Activated T-cell treated with anti-CD3 and anti-CD28 coated beads, Interleukin-2, amount 50 U/mL, for 24 hours (primary cell): ENCODE measurements at places on chromosomes 13 and 19.

DNA sequence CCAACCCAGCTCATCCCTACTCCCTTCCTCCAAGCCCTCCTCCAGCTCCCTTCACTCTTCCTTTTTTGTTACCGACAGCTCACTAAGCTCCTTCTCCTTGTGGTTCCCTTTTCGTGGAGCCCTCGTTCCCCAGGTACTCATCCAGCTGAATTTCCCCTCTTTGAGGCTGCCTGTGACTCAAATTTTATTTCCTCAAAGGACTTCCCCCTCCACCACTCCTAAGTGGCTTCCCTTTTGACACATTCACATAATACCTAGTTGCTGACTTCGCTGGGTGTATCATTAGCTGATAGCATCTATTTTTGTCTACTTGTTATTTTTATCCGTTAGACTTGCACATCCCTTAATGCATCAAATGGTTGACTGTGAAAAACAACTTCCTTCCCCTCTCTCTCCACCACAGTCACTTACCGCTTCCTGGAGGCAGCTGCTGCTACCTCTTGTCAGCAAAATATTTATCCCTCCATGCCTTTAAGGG is 14.5 kb downstream of the FFAR2 start:
- DNase-seq, result no peak

- DNase-seq, result no peak
Observed at GRCh38 chr13:39538816-39539790, 63.9 kb downstream of the LHFPL6 start.

- peak; percentile 83 for DNase-seq
Observed at GRCh38 chr19:40806423-40807146, 7.6 kb downstream of the EGLN2 start.

- DNase-seq, result peak; percentile 74
Observed at GRCh38 chr19:33795370-33796163, 1.1 kb upstream of the KCTD15 start.

DNA sequence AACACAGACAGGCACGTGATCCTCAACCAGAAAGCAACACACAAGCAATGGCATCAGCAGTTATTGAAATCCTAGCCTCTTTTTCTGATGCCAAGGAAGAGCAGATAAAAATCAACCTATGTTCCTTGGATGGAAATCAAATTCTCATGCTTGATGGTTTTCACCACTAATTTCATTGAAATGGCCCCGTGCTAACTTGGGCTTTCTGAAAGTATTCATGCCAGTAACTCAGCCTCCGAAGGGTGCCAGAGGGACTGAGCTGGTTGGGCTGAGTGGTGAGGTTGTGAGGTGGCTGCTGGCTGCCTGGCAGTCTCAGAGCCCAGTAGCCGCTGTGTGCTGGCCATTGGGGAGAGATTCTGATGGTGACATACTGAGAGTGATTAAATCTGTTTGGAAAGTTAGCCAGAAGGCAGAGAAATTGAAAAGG is 309.3 kb downstream of the DCT start:
- no peak for DNase-seq

DNA sequence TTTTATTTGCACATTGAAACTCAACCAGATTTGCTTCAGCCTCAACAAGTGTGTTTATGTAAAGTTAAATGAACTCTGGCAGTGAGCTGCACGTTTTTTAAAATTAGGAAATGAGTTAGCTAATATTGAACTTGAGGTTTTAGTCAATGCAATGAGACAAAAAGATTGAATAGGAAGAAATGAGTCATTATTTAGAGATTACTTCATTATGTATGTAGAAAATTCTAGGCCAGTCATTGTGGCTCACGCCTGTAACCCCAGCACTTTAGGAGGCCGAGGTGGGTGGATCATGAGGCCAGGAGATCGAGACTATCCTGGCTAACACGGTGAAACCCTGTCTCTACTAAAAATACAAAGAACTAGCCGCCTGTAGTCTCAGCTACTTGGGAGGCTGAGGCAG is 22.8 kb upstream of the CD70 start:
- DNase-seq, result no peak

DNA sequence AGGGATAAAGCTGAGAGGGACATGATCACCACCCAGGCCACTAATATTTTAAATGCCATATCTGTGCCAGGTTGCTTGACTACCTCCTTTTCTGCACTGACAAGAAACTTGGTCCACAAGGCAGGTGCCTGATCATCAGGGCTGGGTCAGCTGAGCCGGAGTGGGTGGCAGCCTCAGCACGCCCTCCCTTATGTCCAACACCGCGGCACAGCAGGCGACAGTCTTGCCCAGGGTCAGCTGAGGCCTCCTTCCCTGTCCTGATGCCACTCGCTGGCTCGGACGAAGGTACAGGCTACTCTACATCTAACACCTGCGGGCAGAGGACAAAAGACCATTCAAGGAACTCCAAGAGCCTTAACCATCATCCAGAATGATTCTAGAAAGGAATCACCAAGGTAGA is 16.9 kb downstream of the ZC3H4 start:
- no peak for DNase-seq

- peak; percentile 54 for DNase-seq
Observed at GRCh38 chr19:11324079-11324661, 15.3 kb downstream of the RAB3D start.

GRCh38 chr13:79481685-79482052 is 714 bp downstream of the NDFIP2 start:
- peak; percentile 78 for DNase-seq

- no peak for DNase-seq
Observed at GRCh38 chr19:3698386-3698950, 1.8 kb downstream of the PIP5K1C start.

- DNase-seq, result no peak
Observed at GRCh38 chr19:8504171-8504570, 1.7 kb upstream of the PRAM1 start.

- DNase-seq, result peak; percentile 70
Observed at GRCh38 chr19:16587833-16588823, 15.9 kb upstream of the SLC35E1 start.

DNA sequence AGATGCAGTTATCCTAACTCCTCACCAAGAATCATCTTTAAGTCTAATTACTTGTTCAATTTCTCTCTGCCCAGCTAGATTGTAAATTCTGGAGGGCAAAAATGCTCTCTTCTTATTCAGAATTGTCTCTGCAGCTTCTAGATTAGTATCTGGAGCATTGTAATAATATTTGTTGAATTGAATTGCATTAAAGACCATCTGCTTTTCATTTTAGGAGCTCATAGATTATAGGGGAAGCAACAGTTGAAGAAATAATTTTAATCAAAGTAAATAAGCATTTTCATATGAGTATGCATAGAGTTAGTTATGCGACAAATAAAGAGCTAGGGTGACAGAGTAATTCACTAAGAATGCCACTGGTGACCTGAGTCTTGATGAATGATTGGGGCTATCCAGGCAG is 222.8 kb downstream of the SPRY2 start:
- no peak for DNase-seq

DNA sequence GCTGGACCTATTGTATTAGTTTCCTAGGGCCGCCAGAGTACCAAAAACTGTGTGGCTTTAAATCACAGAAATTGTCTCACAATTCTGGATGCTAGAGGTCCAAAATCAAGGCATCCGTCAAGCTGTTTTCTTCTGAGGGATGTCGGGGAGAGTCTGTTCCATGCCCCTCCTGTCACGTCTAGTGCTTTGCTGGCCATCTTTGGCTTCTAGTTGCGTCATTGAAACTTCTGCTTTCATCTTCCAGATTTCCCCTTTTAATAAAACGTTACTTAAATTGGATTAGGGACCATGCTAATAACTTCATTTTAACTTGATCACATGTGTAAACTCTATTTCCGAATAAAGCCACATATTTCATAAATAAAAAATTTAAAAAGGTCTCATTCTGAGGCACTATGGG is 47.5 kb downstream of the TRPM4 start:
- no peak for DNase-seq

- no peak for DNase-seq
Observed at GRCh38 chr19:42285541-42285941, 16.4 kb upstream of the PRR19 start.

DNA sequence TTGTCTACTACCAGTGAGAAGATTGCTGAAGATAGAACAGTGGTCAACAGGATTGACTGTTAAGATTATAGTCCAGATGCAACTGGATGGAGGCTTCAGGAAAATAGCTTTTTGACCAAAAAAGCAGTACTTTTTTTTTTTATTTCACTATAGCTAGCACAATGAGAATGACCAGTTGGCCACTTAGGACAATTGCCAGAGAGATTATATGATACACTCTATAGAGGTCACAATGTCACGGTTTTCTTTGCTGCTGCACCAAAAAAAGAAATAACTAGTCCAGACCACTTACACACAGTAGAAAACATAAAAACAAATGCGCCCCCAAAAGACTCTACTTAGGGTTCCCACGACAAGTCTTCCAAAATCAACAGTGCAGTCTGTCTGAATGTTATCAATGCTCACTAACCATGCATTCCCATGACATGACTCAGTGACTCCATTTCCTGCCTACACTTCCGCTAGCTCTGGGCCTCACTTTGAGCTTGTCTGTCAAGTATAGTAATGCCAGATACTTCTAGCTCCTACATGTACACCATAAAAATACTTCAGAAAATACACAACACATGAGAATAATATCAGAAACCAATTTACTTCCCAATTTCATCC is 209.1 kb upstream of the STARD13 start:
- DNase-seq, result no peak

GRCh38 chr13:102845289-102845629 is 573 bp upstream of the ERCC5 start:
- no peak for DNase-seq

- no peak for DNase-seq
Observed at GRCh38 chr13:95023405-95023804, 277.8 kb downstream of the ABCC4 start.

- DNase-seq, result no peak
Observed at GRCh38 chr13:65605396-65605795, 1624.7 kb downstream of the PCDH9 start.

GRCh38 chr13:61975001-61975400 is 559.4 kb upstream of the PCDH20 start:
- DNase-seq, result no peak

GRCh38 chr13:113746671-113747070 is 12.4 kb upstream of the TMEM255B start:
- no peak for DNase-seq

- no peak for DNase-seq
Observed at GRCh38 chr13:113792236-113792770, 33.3 kb downstream of the TMEM255B start.

GRCh38 chr13:113863524-113864272 is at the start of gene GAS6:
Gene GAS6, minus strand, starts transcription at chr13:113864076. Its CDS starts 156 bp downstream, at chr13:113863920.
- DNase-seq, result peak; percentile 52

DNA sequence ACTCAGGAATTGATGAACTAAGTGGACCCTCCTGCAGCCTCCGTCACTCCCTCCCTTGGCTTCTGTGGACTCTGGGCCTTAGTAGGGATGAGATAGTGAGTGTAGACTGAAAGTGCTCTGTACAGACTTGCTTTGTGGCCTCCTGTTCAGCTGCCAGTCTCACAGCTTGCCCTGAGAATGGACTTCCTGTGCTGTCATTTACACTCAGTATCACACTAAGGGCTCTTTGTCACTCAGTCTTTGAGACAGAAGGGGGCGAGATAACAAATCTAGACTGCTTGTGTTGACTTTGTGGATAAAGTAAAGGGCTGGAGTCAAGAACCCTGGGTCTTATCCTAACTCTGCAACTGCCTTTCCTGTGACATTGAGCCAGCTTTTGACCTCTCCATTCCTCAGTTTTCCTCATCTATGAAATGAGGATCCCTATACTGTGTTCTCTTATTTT is 21.0 kb upstream of the SPRY2 start:
- DNase-seq, result no peak

DNA sequence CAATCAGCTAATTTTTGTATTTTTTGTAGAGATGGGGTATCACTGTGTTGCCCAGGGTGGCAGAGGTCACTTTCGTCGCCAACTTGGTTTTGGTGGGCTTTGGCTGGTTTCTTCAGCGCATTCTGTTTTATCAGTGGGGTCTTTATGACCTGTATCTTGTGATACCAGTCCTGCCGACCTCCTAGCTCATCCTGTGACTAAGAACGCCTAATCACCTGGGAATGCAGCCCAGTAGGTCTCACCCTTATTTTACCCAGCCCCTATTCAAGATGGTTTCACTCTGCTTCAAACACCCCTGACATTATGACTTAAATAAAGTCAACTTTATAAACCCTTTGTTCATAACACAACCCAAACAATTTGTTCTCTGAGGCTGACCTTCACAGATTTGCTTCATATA is 3.0 kb upstream of the ZNF878 start:
- DNase-seq, result no peak

DNA sequence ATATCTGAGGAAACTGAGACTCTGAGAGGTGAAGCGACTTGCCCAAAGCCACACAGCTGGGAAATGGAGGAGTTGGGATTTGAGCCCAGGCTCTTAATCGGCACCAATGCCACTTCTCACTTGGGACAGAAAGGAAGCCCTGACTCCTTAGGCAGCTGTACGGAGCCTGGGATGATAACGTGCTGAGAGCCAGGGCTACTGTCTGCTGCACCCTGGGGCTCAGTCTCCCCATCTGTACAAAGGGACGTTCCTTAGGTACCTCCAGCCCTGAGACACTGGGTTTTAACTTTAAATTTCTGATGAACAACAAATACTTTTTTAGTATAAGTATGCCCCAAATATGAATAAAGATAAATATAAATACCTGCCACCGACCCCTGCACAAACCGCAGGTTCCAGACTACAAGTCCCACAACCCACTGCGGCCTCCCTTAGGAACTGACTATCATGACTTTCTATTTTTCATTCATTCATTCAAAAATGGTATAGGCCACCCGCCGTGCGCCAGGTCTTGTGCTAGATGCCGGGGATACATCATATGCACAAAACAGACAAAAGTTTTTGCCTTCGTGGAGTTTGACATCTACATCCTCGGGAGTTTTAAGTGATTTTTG is 776 bp upstream of the NCLN start:
- DNase-seq, result peak; percentile 82

- no peak for DNase-seq
Observed at GRCh38 chr13:27643334-27644132, 21.8 kb downstream of the POLR1D start.

DNA sequence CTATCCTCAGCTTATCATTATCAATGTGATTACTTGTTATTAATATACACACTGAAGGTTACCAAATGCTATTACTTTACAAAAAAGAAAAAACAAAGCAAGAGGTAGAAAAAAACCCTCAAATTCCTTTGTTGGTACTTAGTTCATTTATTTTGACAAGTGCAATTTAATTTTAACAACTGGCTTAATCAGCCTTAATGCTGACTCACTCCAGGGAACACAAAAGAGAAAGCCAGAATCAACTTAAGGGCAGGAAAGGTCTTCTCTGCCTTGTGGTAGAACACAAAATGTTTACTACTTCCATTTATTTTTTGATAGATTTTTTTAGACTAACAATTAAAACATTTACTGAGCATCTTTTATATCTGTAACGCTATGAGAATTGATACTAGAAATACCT is 417.1 kb downstream of the PCDH17 start:
- DNase-seq, result no peak
